ENCODE measurements at places on chromosomes 4 and X. TPM values are rescaled to one million over a fixed set of nuclear protein-coding genes. Genes with fewer than 3 reads are reported as not detected.

GRCh38 chrX:8773117-8773516 is 28.1 kb downstream of the FAM9A start:
- H3K27ac ChIP-seq: peak overlapping the region; percentile 79
- DNase-seq: peak; percentile 35
- no peaks in the 10 kb centered on the region for H3K27me3 ChIP-seq
- peak overlapping the region; percentile 57 for H3K4me3 ChIP-seq
- H3K4me1 ChIP-seq: peaks cover 28% of the 10 kb centered on the region
- H3K36me3 ChIP-seq: peaks cover 13% of the 10 kb centered on the region

DNA sequence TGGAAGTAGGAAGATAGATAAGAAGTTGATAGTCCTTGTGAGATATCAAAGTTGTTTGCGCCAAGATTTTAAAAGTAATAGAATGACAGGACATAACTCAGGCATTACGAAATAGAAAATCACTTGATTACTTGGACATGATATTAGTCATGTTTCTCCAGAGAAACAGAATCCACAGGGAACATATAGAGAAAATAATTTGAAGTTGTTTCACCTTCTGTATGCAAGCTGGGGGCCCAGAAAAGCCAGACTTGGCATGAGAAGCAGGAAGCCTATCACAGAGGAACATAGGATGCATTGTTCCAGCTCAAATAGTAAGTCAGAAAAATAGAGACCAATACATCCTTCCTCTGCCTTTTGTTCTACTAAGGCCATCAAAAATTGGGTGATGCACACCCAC is 715.9 kb downstream of the TECRL start:
- no peak for DNase-seq
- H3K36me3 ChIP-seq: no peaks in the 10 kb centered on the region
- H3K4me1 ChIP-seq: no peaks in the 10 kb centered on the region
- no peak overlapping the region for H3K27ac ChIP-seq
- H3K27me3 ChIP-seq: no peaks in the 10 kb centered on the region
- H3K4me3 ChIP-seq: no peak overlapping the region

DNA sequence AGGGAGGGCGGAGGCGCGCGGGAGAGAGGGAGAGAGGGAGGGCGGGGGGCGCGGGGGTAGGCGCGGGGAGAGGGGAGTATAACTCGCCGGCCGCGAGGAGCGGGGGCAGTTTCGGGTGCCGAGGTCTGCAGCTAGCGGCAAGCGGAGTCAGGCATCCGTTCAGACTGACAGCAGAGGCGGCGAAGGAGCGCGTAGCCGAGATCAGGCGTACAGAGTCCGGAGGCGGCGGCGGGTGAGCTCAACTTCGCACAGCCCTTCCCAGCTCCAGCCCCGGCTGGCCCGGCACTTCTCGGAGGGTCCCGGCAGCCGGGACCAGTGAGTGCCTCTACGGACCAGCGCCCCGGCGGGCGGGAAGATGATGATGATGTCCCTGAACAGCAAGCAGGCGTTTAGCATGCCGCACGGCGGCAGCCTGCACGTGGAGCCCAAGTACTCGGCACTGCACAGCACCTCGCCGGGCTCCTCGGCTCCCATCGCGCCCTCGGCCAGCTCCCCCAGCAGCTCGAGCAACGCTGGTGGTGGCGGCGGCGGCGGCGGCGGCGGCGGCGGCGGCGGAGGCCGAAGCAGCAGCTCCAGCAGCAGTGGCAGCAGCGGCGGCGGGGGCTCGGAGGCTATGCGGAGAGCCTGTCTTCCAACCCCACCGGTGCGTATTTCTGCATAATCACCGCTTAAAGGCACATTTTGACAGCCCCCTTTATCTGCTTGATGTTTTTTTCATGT is at the start of gene POU4F2:
Gene POU4F2, plus strand, starts transcription at position 108 of the 720 bp plus-strand sequence. Its CDS starts 248 bp downstream, at position 356.
- no peak within 1 kb of the TSS for H3K27ac ChIP-seq
- H3K36me3 ChIP-seq: no peaks in the 10 kb centered on the region
- peaks cover 9% of the 10 kb centered on the region for H3K4me1 ChIP-seq
- peak within 1 kb of the TSS; percentile 48 for H3K4me3 ChIP-seq

DNA sequence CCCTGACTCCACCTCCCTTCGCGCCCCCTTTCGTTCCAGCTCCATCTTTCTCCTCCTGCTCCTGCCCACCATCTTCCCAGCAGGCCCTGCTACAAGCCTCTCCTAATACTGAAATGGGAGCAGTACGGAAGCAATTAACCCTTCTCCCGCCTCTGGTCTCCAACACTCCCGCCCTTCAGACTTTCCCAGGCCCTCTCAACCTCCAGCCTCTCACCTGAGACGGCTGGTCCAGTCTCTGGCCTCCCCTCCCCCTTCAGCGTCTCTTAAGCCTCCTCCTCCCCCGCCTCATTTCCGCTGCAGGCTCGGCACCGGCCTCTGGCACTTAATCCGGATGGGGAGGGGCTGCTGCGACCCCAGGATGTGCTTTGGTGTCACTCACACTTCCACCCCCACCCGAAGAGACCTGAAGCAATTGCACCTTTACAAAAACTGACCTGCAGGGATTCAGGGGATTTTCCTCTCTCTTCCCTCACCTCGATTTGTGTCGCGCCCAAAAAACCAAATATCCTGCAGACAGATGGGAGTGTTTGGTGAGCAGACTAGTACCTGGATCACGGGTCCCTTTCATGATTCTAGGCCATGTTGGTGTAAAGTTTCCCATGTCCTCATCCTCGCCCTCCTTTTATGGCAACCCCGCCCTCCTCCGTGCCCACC is 657 bp downstream of the TCEAL8 start:
- H3K36me3 ChIP-seq: no peaks in the 10 kb centered on the region
- H3K4me3 ChIP-seq: peak overlapping the region; percentile 93
- DNase-seq: peak; percentile 54

Gene CXCL5
- 0.76 TPM for polyA plus RNA-seq

Gene CTAG2
- not detected for polyA plus RNA-seq

Gene SPIN2A
- polyA plus RNA-seq: not detected

All from immature natural killer cell (primary cell).